CD4-positive, CD25-positive, alpha-beta regulatory T cell (primary cell): ENCODE measurements at places on chromosomes 13 and 19.
A peak's percentile ranks its signal among the peaks of the same experiment; 100 is the strongest.

- DNase-seq: no peak
These were observed 116.7 kb downstream of the TNFRSF19 start for GRCh38 chr13:23686948-23687347.

DNA sequence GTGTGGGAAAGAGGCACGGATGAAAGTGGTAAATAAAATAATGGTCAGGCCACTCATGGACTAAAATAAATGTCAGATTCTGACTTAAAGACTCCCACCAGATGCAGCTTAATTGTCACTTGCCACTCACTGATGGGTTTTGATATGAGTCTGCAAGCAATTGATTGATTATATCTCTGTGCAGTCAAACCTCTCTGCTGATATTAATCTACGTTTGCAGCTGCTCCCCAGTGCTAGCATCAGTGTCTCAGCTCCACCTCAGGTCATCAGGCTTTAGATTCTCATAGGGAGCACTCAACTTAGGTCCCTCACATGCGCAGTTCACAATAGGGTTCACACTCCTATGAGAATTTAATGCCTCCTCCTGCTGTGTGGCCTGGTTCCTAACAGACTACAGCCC is 195.3 kb downstream of the B3GLCT start:
- DNase-seq: no peak

DNA sequence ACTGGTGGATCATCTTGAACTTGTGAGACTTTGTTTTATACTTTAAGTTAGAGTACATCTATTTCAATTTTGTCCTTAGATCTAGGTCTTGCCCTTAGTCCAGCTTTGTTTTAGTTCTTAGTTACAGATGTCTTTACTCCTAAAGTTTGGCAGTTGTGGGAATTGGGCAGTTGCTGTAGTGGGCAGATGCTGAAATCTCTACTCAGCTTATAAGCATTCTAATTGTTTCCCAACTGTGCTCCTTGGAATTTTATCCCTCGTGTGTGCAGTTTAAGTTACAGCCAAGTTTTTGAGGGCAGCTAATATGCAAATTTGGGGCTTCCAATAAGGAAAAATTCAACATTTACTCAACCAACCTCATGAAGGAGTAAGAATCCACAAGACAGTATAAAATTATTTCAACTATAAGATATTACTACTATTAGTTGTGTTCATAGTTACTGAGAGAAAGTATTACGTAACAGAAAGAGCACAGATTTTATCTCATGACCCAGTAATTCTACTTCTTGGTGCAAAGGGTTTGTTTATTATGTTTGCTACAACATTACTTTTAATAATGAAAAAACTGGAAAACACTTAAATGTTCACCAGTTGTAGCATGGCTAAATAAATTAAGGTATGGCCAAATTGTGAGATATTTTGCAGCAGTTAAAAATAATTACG is 32.9 kb downstream of the CCDC122 start:
- no peak for DNase-seq

- no peak for DNase-seq
These were observed 72.9 kb downstream of the SLC10A2 start for GRCh38 chr13:102993348-102993747.

DNA sequence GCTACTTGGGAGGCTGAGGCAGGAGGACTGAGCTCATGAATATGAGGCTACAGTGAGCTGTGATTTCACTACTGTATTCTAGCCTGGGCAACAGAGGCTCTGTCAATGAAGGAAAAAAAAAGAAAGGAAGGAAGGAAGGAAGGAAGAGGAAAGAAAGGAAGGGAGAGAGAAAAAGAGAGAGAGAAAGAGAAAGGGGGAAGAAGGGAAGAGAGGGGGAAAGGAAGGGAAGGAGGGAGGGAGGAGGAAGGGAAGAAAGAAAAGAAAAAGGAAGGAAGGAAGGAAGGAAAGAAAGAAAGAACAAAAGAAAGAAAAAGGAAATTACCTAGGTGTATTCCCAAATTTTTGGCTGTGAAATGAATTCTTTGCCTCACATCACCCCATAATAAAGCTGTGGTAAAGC is 7.2 kb upstream of the RFX2 start:
- DNase-seq: no peak

GRCh38 chr13:43786766-43787517 is at the start of gene ENOX1:
ENOX1 (minus strand) TSS chr13:43786972.
- DNase-seq: no peak

GRCh38 chr13:107580741-107581412 is 634.5 kb downstream of the LIG4 start:
- no peak for DNase-seq

- DNase-seq: no peak
These were observed 5.4 kb downstream of the ZNF8 start for GRCh38 chr19:58284199-58284598.

GRCh38 chr13:109145631-109146030 is 516.2 kb downstream of the MYO16 start:
- DNase-seq: peak; percentile 13

DNA sequence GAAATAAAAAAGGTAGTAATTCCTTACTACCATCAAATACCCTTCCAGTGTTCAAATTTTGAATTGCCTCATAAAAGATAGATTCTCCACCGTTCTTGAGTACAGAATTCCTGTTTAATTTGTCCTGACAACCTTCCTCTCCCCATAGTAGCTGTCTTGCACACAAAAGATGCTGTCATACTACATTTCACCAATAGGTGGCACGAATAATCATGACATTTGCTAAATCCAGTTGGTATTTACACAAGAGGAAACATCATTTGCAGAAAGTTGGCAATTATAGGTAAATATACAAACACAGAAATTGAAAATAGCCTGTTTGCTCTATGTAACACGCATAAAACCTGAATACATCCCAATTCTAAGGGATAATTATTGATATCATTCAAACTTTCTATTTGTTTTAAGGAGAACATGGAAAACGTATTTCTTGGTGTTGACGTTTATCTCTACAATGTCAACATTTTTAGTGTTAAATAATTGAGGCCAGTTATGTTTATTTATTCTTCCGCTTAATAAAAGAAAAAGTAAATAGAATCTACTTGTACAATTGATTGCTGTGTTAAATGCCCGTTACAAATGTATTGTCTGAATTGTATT is 58.3 kb upstream of the CLDN10 start:
- DNase-seq: peak; percentile 26

- DNase-seq: no peak
These were observed 120.7 kb downstream of the RXFP2 start for GRCh38 chr13:31860002-31860401.

DNA sequence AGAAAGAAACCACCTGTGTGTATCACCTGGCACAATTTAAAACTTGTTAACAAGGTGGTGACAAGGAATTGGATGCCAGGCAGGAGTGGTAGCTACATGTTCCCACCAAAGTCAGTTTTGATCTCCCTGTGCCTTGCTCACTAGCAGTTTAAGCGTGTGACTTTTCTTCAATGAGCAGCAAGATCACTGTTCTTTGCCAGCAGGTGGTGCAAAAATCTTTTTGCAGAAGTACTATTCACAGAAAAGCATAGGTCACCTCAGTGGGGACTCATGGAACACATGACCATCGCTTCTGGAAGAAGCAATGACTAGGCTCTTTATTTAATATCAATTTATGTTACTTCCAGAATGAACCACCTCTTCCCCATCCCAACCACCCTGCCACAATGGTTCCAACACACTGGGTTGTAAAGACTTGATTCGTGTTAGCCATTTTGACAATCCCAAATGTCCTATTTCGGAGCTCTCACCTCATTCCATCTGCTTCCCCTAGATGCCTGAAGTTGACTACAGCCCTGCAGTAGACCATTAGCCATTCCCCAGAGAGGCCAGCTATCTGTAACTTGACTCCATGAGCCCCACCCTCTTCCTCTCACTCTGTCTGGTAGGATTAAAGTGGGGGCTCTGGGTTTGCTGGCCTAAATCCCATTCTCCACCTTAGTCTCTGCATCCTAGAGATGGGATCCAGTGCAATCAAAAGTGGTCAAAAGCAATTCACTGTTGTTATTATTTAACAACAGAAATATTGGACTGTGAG is 59.1 kb upstream of the TNFRSF19 start:
- DNase-seq: no peak

- DNase-seq: no peak
These were observed 189.1 kb downstream of the FGF14 start for GRCh38 chr13:102212729-102213128.

DNA sequence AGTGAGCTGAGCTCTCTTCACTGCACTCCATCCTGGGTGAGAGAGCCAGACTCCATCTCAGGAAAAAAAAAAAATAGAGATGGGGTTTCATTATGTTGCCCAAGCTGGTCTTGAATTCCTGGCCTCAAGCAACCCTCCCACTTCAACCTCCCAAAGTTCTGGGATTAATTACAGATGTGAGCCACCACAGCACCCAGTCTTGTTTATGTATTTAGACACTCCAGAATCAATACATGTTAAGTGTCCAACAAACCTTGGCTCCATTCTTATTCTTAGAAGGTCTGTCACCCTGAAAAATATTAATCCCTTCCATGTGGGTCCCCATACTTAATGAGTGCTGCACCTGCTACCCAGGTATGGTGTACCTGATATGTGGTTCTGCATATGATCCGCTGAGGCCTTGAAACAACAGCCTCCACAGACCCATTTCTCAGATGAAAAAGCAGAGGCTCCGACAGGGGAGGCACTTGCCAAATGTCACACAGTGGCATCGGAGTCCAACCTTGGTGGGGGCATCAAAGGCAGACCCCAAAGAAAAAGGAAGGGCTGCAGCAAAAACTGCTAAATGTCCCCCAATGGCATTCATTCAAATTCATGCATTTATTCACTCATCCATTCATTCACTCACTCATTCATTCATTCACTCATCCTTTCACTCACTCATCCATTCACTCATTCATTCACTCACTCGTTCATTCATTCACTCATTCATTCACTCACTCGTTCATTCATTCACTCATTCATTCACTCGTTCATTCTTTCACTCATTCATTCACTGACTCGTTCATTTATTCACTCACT is 16.7 kb downstream of the TICAM1 start:
- no peak for DNase-seq

- no peak for DNase-seq
These were observed 420.9 kb upstream of the NBEA start for GRCh38 chr13:34521171-34521570.

GRCh38 chr13:32936716-32937115 is 79.5 kb upstream of the KL start:
- DNase-seq: no peak

DNA sequence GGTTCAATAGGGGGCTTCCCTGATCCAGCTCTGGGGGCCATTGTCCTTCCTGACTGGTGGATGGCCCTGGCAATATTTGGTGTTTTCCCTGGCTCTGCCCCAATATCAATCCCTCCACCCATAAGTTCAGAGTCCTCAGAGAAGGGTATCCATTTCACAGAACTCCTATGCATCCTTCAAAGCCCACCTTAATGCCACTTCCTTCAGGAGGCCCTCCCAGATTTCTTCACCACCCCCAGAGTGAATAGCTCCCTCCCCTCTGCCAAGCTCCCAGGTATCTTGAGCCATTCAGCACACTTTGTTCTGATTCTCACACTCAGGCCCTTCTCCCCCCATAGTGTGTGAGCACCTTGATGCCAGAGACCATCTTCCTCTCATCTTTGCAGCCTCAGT is 5.8 kb downstream of the PPP1R14A start:
- DNase-seq: no peak

DNA sequence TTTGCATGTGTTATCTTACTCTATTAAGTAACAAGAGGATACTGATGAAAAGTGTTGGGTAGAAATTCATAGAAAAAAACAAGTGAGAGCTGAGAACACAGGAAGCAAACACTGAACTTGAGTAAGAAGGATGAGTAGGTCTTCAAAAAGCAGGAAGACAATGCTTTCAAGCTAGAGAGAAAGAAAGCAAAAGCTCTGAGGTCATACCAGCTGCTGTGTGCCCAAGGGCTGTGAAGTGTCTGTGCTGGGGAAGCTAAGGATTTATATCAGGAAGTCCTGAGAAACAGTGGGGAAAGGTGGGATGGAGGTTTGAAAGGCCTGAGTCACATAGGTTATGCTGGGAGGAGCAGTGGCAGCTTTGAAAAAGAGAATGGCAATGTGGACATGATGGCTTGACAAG is 145.5 kb upstream of the MAB21L1 start:
- peak; percentile 74 for DNase-seq

- DNase-seq: no peak
These were observed 9.4 kb upstream of the USPL1 start for GRCh38 chr13:30608364-30608763.

- DNase-seq: no peak
These were observed 7.7 kb downstream of the ZNF230 start for GRCh38 chr19:44010468-44010867.

GRCh38 chr13:96771486-96772367 is 222.5 kb downstream of the OXGR1 start:
- no peak for DNase-seq

DNA sequence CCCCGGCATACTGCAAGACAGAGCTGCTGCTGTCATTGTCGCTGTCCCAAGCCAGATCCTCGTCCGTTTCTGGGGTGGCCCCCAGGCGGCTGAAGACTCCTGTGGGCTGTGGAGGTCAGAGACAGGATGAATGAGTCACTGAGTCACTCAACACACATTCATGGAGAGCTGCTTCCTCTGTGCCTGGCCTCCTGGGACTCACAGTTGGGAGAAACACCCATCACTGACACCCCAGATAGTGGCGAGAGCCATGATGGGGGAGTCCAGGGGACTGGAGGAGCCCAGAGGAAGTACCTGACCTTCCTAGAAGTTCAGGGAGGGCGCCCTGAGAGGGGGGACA is 26.0 kb downstream of the C19orf47 start:
- DNase-seq: no peak

DNA sequence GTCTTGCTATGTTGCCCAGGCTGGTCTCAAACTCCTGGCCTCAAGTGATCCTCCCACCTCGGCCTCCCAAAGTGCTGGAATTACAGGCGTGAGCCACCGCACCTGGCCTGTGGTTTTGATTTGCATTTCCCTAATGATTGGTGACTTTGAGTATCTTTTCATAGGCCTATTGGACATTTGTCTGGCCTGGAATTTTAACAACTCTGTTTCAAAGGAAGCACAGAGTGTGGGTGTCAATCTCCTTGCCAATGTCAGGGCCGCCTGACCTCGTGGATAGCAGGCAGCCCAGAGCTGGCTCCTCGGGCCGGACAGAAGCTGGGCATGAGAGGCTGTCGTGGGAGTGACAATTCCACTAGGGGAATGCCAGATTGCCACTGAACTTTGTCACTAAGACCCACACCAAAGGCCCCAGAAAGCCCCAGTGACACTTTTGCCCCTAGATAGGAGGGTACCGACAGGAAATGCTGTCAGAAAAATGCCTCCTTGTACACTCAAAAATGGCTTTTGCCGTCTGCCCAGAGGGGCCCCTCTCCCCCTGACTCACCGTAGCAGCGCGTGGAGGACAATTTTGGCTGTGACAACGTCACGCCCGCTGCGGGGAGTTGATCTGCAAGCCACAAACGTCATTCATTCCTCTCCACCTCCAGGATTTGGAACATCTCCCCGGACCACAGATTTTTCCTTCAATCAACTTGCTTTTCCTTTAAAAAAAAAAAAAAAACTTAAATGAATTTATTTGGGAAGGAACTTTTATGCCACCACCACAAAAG is 11.7 kb upstream of the ADGRE5 start:
- DNase-seq: peak; percentile 69

GRCh38 chr19:6204866-6205723 is 69.6 kb downstream of the ACSBG2 start:
- DNase-seq: no peak
